Activated CD4-positive, CD25-positive, alpha-beta regulatory T cell treated with anti-CD3 and anti-CD28 coated beads, Interleukin-2, amount 50 U/mL, for 72 hours (primary cell): ENCODE measurements at places on chromosomes 4 and X.

- DNase-seq = no peak
These were observed 899 bp upstream of the TMPRSS11D start for GRCh38 chr4:67884701-67885100.

- peak; percentile 75 for DNase-seq
These were observed at the start of gene PORCN for GRCh38 chrX:48508400-48509244. TSS of gene PORCN (plus strand) at chrX:48508992. CDS start at chrX:48509821, 829 bp downstream.

DNA sequence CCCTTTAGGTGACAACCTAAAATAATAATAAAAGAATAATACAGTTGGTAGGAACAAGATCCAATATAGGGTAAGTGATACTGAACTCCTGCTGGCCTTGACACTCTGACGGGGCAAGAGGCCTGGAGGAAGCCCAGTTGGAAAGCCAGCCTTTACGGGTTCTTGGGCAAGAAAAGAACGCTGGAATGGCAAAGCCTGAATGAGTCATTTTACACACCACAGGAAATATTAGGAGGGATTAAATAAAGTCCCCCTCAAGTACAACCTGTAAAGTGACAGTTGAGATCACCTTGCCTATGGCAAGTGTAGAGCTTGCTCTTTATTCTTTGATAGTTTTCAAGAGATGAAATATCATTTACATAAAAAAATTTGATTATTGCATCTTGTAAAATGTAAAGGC is 244.5 kb upstream of the TLL1 start:
- DNase-seq = no peak

GRCh38 chr4:89158884-89159503 is 47.7 kb downstream of the TIGD2 start:
- DNase-seq = no peak

DNA sequence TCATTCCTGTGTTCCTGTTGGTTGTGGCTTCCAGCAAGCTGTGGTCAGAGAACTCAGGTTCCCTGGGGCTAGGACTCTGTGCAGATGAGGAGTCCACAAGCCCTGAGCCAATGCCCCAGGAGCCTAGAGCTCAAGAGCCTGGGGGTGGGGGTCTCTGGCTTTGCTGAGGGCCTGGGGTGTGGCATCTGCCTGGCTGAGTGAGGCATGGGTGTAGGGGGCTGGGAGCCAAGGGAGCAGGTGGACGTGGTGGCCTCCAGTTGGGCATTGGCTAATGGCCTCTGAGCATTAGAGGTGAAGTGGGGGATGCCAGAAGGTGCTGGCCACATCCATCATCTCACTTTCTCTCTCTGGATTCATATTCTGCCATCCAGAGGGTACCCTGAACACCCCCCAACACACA is 5.3 kb upstream of the MAMLD1 start:
- DNase-seq = no peak

GRCh38 chrX:112761242-112762207 is 79.1 kb downstream of the AMOT start:
- no peak for DNase-seq

GRCh38 chr4:176837169-176837895 is 44.6 kb upstream of the VEGFC start:
- DNase-seq = no peak

DNA sequence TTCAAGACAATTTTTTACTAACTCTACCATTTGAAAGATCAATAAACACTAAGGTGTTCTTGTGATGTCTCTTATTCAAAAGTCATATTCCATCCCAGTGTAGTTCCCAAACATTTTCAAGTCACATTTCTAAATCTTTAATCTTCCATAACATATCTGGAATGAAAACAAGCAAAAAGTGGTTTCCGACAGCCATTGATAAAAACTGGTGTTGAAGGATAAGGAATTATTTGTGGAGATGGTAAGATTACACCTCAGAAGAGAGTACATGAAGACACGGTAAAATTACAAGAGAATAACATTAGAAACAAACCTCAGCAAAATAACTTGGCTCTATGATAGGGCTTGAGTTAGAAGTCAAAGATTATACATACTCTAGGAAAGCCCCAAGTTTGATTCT is 4.3 kb downstream of the CHIC2 start:
- DNase-seq = no peak

- DNase-seq = no peak
These were observed 28.5 kb downstream of the GBA3 start for GRCh38 chr4:22721204-22721603.

GRCh38 chrX:148448686-148449085 is 51.7 kb upstream of the AFF2 start:
- no peak for DNase-seq

DNA sequence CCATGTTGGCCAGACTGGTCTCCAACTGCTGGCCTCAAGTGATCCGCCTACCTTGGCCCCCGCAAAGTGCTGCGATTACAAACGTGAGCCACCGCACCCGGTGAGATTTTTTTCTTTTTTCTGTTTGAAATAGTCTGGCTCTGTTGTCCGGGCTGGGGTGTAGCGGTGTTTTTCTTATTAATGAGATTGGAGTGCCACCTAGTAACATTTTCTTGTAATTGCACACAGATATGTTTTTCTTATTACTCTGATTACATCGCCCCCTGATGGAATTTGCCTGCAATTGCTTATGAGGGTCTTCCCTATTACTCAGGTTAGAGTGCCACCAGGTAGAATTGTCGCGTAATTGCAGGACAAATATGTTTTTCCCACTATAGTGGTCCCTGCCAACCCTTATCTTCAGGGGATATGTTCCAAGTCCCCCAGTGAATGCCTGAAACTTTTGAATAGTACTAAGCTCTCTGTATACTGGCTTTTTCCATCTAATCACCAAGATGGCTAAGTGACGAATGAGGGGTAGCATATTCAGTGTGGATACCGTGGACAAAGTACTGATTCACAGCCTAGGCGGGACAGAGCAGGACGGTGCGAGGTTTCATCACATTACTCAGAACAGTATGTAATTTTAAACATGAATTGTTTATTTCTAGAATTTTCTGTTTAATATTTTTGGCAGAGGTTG is 8.6 kb upstream of the PDHA1 start:
- no peak for DNase-seq

GRCh38 chr4:42715807-42716482 is 59.0 kb upstream of the ATP8A1 start:
- no peak for DNase-seq

GRCh38 chr4:89021062-89021461 is 35.9 kb downstream of the FAM13A start:
- no peak for DNase-seq

- no peak for DNase-seq
These were observed 9.9 kb upstream of the CLTRN start for GRCh38 chrX:15674514-15674840.

DNA sequence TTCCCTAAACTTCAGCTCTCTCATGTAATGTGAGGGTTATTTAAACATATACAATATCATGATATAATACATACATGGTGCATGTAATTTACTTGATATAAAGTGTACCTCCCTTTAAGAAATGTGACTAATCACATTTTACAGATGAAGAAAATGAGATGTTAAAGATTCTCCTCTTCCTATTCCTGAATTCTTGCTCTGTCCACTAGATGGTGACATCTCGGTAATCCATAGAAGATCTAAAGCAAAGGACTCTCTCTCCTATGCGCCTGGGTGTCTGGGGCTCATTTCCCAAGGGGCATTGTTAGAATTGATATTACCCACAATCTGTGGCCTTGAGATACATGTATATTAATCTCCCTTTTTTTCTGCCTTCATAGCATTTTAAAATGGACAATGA is 804.9 kb downstream of the RAB28 start:
- no peak for DNase-seq

- no peak for DNase-seq
These were observed 29.1 kb downstream of the FAM193A start for GRCh38 chr4:2565533-2565932.

GRCh38 chrX:80879143-80879542 is 69.5 kb upstream of the BRWD3 start:
- DNase-seq = no peak

- no peak for DNase-seq
These were observed 96.7 kb downstream of the SLIT2 start for GRCh38 chr4:20348411-20348810.

DNA sequence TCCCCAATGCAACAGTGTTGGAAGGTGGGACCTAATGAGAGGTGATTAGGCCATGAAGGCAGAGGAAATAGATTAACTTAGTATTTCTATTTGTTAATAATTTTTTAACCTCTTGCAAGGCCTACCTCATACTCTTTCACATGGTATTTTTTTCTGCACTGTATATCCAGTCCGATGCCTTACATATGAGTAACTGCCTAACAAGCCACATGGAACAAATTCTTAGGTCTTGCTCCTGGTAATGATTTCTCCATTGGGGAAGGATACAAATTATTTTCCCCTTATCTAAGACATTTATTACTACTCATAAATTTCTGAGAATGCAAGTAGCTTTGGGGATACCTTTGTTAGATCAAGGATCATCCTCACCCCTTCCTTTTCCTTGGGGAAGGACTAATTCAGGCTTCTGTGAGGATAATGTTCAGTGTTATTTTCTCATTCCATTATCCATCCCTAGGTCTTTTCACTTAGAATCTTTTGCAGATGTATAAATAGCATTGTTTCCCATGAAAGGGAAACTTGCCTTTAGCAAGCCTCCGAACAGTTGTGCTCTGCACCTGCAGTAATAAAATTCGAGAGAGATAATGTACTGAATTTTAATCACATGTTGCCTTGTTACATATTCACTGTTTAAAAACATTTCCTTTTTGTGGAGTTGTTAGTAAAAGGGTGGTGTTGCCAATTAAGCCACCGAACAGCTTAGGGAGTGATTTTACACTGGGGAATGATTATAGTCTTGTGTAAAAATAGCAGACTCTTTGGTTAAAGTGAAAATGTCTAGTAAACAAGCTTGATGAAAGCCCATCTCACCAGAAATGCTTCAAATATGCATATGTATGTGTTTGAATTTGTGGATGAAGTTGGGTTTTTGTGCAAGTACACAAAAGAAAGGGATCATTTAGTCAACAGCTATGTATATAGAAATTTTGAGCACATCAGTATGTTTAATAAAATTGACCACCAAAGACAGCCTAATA is 89.9 kb downstream of the CFAP299 start:
- no peak for DNase-seq

- DNase-seq = no peak
These were observed 194.4 kb downstream of the FAM133A start for GRCh38 chrX:93868289-93868965.

GRCh38 chr4:7337196-7338058 is 97.3 kb downstream of the PSAPL1 start:
- DNase-seq = no peak

DNA sequence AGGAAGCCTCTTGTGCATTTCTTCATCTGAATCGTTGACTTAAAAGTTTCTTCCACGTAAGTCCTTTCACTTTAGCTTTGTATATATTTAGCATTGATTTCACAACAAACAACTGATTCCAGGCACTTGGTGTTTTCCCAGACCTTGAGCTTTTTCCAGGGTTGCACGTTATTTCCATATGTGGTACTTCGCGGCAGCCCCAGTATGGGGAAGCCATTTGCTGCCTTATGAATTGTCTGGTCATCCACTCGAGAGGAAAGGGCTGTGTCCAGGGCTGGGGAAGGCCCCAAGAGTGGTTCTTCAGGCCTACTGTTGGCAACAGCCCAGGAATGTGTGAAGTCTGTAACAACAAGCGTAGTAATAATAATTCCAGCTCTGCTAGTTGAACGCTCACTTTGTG is 2.8 kb upstream of the TLR8 start:
- DNase-seq = no peak

GRCh38 chr4:128228845-128229795 is 58.5 kb downstream of the PGRMC2 start:
- no peak for DNase-seq

DNA sequence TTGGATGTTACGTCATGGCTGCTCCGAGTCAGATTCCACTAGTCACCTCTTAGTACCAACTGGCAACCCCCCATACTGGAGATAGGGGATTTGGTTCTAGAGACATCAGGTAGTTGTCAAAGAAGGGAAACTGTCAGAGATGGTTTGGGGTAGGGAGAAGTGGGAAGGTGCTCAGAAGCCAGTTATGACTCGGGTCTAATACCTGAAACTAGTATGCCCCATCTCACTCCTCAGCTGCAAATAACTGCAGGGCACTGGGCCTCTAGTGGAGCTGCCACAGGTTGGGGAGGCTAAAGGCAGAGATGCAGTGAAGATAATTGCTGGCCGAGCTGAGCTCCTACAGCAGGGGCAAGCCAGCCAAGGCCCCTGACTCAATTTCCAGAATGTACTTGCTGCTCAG is 30.0 kb downstream of the OTUD6A start:
- no peak for DNase-seq

DNA sequence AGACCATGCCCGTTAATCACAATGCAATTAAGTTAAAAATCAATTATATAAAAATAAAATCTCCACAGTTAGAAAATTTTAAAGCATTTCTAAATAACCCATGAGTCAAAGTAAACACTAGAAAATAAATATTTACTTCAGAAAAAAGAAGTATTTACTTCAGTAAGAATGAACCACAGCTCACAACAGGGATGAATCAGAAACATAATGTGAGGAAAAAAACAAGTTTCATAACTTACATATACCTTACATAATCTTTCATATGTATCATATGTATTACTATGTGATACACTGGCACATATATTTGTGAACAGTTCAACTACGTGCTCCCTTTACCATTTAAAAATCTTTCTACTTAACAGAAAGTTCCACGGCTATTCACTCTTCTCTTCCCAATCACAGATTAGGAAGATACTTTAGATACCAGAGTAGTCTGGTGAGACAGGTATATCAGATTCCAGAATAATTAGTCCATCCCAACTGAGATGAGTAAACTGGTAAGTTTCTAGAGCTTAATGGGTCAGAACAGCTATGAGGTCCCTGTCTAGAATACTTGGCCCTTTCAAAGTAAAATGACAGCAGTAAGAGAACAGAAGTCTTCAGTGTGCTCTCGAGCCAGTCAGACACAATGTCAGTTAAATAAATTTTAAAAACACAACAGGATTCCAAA is 70.3 kb downstream of the SH3RF1 start:
- DNase-seq = no peak

GRCh38 chrX:78548012-78548411 is 111.1 kb downstream of the RTL3 start:
- no peak for DNase-seq

DNA sequence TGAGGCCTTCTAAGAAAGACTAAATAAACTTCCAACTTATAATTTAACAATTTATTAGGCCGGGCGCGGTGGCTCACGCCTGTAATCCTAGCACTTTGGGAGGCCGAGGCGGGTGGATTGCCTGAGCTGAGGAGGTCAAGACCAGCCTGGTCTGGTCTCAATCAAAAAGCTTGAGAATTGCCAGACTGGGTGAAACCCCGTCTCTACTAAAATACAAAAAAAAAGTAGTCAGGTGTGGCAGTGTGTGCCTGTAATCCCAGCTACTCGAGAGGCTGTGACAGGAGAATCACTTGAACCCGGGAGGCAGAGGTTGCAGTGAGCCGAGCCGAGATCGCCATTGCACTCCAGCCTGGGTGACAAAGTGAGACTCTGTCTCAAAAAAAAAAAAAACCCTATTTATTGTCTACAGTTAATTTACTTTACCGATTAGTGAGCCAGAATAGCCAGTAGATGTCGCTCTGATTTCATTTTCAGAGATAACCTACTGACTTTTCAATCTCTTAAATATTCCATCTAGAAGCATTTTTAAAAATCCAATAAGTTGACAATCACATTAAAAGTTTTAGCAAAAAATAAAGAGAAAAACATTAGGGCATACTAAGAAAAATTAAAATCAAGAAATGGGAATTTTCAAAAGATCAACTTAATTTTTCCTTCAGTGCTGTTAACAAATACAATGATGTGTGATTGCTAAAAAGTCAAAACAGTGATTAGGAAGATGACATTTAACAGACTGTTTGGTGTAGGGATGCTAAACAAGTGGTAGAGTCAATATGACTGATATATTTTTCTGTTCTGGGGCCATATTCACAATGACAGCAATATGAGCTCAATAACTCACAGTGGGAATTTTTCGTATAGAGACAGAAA is 4.3 kb upstream of the SHROOM3 start:
- DNase-seq = no peak
